ENCODE measurements at places on chromosomes 1 and 21.

DNA sequence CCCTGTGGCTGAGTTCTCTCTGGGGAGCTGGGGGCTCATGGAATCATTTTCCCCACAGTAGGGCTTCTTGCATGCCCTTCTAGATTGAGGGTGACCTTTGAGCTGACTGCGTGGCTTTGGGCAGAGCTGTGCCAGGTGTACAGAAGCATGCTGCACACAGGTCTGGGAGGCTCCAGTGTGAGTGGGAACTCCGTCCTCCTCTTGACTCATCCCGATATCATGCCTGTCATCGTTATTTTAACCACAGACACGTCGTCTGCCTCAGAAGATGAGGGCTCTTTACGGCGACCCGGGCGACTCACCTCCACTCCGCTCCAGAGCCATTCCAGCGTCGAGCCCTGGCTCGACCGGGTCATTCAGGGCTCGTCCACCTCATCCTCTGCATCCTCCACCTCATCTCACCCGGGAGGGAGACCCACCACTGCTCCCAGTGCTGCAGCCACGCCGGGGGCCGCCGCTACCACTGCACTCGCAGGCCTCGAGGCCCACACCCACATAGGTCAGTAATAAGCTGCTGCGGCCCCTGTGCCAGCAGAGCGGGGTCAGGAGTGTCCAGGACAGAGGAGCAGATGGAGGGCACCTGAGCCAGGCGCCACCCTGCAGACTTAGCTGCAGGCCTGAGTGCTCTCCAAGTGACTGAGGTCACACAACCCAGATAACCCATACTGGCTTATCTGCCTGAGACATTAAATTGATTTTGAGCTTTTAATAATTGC, 39.8 kb downstream of the DIP2A start:
- no peak for DNase-seq

GRCh38 chr1:110787328-110788071, 85.4 kb upstream of the CD53 start:
- no peak for DNase-seq

- DNase-seq: no peak
These were observed 276.0 kb downstream of the GPATCH2 start for GRCh38 chr1:217354895-217355294.

DNA sequence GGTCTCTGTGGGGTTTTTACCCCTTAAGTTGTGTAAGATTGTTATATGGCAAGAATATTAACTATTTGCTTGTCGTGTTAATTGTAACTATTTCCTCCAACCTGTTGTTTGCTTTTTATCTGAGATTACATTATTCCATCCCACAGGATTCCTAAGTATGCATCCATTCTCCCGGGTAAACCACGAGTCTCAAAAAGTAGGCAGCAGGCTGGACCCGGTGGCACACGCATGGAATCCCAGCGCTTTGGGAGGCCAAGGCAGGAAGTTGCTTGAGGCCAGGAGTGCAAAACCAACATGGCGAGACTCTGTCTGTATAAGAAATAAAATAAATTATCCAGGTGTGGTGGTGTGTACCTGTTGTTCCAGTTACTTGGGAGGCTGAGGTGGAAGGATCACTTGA, 12.6 kb upstream of the RSPO1 start:
- DNase-seq: no peak

GRCh38 chr1:181894439-181894859, 167.1 kb downstream of the ZNF648 start:
- no peak for DNase-seq

DNA sequence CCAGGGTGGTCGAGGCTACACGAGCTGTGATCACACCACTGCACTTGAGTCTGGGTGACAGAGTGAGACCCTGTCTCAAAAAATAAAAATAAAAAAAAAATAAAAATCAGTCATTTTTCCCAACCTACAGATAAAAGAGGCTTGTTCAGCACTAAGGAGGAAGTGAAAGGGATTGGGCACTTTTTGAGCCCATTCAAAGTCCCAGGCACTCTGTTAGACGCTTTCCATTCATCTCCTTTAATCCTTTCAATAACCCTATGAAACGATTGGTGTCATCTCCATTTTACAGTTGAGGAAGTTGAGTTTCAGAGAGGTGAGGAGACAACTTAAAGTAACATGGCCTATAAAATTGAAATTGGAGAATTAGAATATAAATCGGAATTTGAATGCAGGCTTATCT, 10.4 kb upstream of the AGO4 start:
- DNase-seq: no peak

GRCh38 chr1:161817176-161817730, 51.1 kb downstream of the ATF6 start:
- DNase-seq: no peak

Measured in NCI-H526 treated with DMSO at 0.1 percent for 48 hours (cell line).